Heart right ventricle (tissue), 16 donors: ENCODE measurements at places on chromosomes 16 and 17. TPM values are rescaled to one million over a fixed set of nuclear protein-coding genes. Genes with fewer than 3 reads are reported as not detected.

DNA sequence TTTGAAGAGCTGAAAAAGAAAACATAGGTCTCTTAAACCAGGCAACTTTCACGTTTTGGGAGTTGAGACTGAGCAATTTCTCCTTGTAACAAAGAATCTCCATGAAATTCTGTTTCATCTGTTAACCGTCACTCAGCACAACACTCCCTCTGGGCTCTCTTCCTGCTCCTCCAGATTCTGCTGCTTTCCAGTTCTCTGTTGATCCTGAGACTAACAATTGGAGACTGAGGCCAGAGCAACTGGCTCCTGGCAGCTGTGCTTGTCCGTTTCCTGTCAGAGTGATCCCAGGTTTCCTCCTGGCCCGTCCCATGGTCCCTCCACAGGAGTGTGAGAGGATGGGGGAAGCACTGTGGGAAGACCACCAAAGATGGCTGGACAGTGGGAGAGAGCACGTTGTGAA lies 32.5 kb downstream of the IST1 start:
- no peak overlapping the region for H3K4me3 ChIP-seq
- peak overlapping the region; percentile 67 for H3K27ac ChIP-seq
- peaks cover 68% of the 10 kb centered on the region for H3K4me1 ChIP-seq
- H3K36me3 ChIP-seq, result peaks cover 61% of the 10 kb centered on the region

GRCh38 chr17:82205720-82206508 lies 6.7 kb downstream of the CCDC57 start:
- H3K4me1 ChIP-seq, result peaks cover 9% of the 10 kb centered on the region
- peaks cover 6% of the 10 kb centered on the region for H3K36me3 ChIP-seq
- no peaks in the 10 kb centered on the region for H3K27me3 ChIP-seq
- H3K27ac ChIP-seq, result peak overlapping the region; percentile 48

GRCh38 chr16:3046641-3047386 lies 453 bp downstream of the MMP25 start:
- peak overlapping the region; percentile 65 for H3K4me3 ChIP-seq
- no peaks in the 10 kb centered on the region for H3K36me3 ChIP-seq
- DNase-seq, result no peak
- H3K4me1 ChIP-seq, result peaks cover 15% of the 10 kb centered on the region

DNA sequence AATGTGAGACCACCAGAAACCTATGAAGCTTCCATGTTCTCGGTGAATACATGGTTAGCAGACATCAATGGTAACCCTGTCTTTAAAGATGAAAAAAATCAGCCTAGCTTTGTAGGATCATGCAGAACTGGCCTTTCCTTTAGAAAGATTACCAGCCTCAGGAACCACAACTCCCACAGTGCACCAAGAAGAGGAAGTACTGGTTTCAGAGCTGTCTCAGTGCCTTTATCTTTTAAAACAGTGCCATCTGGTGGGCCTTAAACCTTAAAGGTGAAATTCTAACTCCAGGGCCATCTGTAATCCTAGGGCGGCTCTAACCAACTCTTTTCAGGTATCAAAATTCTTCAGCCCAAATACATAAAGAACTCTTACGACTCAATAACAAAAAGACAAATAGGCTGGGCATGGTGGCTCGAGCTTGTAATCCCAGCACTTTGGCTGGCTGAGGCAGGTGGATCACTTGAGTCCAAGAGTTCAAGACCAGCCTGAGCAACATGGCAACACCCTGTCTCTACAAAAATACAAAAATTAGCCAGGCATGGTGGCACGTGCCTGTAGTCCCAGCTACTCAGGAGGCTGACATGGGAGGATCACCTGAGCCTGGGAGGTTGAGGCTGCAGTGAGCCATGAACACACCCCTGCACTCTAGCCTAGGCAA lies 5.4 kb downstream of the ATPAF2 start:
- peaks cover 39% of the 10 kb centered on the region for H3K4me1 ChIP-seq
- no peak overlapping the region for H3K27ac ChIP-seq
- no peak for DNase-seq
- no peaks in the 10 kb centered on the region for H3K36me3 ChIP-seq
- H3K27me3 ChIP-seq, result no peaks in the 10 kb centered on the region

The RHOT1 gene
- polyA plus RNA-seq, result 76.6 TPM

The DPEP1 gene
- polyA plus RNA-seq, result 0.09 TPM
